ENCODE measurements at places on chromosomes 13 and 19.

GRCh38 chr13:112934078-112934477 is 34.9 kb upstream of the MCF2L start:
- DNase-seq, result no peak

DNA sequence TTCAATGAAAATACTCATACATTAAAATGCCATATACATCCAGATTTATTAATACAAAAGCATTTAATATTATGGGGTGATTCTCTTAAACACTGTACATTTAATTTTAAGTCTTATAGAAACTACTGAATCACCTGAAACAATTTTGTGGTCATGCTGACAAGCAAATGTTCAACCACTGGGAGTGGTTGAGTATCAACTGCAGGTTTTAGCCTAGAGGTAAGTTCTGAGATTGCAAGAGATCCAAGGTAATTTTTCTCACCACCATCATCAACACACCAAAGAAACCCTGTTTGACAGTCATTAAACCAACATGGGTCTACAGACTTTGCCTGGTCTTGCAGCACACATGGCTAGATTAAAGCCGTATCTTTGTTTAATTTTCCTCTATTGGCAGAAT is 196.3 kb downstream of the LHFPL6 start:
- DNase-seq, result no peak

DNA sequence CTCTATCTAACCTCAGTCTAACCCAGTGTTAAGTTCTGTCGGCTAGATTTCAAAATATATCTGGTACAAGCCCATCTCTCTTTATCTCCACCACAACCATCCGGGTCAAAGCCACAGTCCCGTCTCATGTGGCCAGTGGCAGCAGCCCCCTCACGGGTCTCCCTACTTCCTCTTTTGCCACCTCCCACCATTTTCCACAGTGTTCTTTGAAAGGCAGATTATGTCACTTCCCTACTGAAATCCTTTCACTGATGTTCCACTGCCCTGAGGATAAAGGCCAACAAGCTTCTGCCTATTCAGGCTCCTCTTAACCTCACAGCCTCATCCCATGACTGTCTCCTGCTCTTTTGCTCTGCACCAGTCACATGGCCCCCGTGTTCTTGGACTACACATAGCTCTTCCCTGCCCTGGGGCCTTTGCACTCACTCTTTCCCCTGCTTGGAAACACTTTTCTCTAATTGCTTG is 117.2 kb downstream of the UBL3 start:
- DNase-seq, result no peak

DNA sequence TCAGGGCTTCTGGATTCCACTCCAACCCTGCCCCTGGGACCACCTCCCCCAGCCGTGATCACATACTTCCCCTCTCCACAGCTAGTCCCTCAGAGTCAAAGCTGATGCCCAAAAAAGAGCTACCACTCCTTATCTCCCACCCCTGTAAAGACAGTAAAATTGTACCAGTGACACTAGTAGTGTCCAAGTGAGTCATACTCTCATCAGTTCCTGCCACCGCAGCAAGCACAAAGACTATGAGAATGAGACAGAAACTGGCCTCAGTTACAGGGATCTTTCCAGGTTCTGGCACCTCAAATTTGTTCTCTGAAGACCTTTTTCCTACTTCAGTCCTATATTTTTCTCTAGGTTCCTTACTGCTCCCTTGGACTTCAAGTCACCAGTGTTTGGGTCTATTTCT is 144.2 kb downstream of the SPRY2 start:
- no peak for DNase-seq

- no peak for DNase-seq
Observed at GRCh38 chr13:77300176-77301037, 26.5 kb downstream of the MYCBP2 start.

GRCh38 chr13:100895651-100896050 is 221.1 kb upstream of the TMTC4 start:
- no peak for DNase-seq

DNA sequence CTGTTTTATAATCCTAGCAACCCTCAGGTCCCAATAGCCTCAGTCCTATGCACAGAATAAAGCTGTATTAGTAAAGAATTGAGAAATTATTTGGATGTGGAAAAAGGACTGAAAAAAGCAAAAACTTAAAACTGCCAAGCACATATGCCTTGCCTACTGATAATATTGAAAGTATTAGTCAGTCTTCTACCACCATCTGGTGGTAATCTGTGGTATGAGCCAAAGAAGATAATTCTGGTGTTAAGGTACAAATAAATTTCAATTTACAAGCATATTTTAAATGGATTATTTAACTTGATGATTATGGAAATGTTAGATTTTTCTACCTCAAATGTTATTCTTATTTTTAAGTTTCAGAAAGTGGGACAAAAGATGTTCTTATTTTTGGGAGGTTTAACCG is 460.3 kb upstream of the KLHL1 start:
- DNase-seq, result peak; percentile 4

GRCh38 chr19:58332697-58333096 is 5.9 kb downstream of the ZSCAN22 start:
- DNase-seq, result no peak

- DNase-seq, result no peak
Observed at GRCh38 chr19:33399745-33400681, 26.5 kb downstream of the CEBPG start.

DNA sequence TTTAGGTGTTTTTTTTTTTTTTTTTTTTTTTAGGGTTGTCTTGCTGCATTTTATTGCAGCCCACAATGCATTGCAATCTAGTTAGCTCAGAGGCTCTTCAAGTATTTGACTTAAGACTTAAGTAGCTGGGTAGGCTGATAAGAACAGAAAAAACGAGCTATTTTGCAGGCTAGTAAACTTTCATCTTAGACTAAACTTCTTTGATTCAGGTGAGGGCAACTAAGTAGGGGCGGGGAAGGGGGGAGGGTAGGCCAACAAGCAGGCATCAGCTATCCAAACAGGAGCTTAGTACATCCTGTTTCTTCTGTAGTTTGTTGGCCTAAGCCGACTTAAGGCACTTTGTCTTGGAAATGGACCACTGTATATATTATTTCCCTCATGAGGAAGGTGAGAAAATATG is 4.9 kb upstream of the TDRD3 start:
- DNase-seq, result no peak

DNA sequence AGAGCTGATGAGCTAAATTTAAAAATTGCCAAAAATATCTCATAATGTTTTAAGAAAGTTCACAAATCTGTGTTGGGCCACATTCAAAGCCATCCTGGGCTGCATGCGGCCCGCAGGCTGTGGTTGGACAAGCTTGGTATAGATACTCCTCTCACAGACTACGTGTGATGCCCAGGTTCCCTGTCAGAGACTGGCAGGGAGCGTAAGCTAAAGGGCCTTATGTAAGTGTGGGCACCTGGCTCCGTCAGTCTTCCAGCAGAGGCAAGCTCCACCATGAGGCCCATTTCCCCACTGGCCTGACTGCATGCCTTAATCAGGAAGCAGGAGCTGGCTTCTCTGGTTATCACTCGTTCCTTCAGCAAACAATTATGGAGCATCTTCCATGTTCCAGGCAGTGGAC is 200.2 kb downstream of the FOXO1 start:
- DNase-seq, result no peak

DNA sequence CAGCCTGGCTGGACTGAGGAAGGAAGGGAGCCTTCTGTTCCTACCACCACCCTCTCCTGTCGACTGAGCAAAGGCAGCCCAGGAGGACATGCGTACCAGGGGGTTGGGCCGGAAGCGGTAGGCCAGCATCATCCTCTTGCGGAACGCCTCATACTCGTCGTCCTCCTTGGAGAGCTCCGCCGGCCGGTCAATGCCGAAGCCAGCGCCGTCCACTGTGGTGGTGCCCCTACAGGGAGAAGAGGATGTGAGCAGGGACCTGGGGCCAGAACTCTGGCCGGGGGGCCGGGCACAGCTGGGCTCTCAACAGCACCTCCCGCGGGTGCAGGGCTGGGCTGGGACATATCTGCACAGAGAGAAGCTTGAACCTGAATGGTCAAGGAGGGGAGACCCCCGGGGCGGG is 3.8 kb upstream of the TM6SF2 start:
- no peak for DNase-seq

GRCh38 chr19:18961767-18962620 is 21.0 kb upstream of the HOMER3 start:
- DNase-seq, result no peak

DNA sequence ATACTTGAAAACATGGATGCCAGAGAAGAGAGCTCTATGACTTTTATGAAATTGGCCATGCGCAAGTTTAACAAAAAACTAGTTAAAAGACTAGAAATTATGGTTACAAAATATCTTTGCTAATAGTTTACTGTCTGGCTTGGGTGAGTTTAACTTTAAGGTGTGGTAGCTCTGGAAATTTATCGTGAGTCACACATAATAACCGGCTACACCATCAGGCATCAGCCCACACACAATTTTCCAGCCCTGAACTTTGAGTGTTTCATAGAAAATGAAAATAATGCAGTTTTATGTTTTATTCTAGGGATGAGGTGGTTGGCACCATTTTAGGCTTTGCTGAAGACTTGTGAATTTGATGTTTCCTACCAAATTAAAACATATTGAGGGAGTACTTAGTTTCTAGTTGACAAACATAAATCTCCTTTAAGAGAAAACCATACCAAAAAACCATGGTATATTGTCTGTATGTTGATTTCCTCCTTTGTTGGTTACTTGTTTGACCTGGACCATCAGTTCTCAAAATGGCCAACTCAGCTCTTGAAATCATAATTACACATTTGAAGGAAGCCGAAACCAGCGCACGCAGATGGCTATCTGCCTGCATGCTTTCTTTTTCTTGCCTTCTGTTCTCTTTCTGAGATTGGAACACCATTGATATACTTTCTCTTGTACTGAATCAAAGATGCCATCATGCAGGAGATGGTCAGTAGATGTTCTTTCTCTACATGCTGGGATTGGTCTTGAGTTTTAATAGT is 125.1 kb downstream of the AKAP11 start:
- DNase-seq, result no peak

DNA sequence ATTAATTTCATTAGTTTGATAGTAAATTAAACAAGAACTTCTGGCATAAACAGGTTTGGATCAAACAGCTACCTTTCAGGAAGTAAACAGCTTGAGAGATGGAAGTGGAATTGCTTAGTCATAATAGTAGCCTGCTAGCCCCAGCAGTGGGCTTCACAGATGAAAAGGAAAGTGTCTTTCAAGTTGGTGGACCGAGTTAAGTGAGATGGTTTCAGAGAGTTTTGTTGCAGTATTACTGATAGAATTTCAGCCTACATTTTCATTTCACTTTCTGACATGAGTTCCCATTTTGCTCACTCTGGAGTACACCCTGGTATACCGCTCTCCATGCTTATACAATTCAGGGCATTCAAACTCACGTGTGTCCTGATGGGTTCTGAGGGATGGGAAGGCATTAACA is 2.0 kb upstream of the PTOV1 start:
- DNase-seq, result no peak

DNA sequence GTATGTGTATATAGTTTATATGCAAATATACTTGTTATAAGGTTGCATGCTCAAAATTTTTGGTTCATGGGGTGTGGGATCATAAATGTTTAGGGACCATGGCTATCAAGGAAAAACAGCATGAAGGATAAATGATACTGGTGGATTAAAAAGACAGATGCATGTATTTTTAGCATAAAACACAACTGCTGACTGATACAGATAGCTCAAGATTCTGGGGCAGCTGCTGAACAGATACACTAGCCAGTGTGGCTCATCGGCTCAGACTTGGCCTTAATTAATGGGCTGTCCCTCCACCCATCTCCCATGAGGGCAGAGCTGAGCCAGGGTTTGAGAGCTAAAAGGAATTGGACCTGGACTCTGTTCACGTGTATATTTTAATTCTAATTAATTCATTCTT is 11.4 kb downstream of the ALOX5AP start:
- DNase-seq, result no peak

GRCh38 chr13:44756276-44756810 is 180.2 kb upstream of the TSC22D1 start:
- DNase-seq, result no peak

DNA sequence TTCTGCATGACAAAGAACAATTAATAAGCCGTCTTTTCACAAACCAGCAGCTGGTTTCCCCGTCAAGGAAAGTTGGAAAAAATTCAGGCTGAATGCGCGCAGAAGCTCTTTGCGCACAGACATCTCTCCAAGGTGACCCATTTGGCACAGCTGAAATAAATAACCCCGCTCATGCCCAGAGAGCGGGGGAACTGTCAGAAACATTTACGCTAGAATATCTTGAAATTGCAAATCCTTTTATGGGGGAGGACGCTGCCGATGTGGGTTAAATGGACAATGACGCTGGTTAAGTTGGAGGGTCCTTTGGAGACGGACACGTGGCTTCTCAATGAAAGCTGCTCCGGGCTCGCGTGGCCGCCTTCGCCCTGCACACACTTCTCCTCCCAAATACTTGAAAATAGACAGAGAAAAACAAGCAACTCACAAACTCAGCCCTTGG is 30.6 kb downstream of the GSX1 start:
- DNase-seq, result no peak

- no peak for DNase-seq
Observed at GRCh38 chr19:39865186-39865585, 19.0 kb upstream of the FBL start.

DNA sequence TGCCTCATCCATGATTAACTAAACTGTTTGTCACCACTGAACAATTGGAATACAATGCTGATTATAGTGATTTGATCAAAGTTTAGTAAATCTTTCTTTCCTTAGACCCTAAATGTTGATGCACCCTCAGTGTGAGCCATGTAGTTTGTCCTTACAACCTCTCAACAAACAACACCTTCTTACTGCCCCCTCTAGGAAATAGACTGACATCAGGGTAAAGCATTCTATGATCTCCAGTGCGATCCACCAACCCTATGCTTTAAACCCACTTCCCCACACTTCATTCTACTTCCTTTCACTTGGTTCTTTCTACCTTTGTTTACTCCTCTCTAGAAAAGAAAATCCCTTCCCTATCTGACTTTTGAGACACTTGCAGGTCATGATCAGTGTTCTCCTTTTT is 1842.5 kb upstream of the PRR20A start:
- DNase-seq, result no peak

DNA sequence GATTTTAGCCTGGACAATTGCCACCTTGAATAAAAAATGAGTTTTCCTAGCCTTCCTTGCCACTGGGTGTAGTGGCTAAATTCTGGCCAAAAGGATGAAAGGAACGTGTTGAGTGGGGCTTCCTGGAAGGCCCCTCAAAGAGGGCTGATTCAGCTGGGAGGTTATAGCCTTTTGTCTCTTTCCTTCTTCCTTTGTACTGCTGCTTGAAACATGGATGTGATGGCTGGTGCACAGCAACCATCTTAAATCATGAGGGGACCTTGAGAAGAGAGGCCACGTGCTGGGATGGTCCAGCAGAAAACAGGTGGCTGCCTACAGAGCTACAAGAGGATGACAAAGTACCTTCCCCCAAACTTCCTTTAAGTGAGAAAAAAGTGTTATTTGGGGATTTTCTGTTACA is 40.0 kb upstream of the GJB6 start:
- no peak for DNase-seq
